ENCODE measurements at places on chromosomes 5 and 9.
A peak's percentile ranks its signal among the peaks of the same experiment; 100 is the strongest.

- DNase-seq: no peak
Observed at GRCh38 chr5:169906745-169907649, 73.3 kb downstream of the INSYN2B start.

DNA sequence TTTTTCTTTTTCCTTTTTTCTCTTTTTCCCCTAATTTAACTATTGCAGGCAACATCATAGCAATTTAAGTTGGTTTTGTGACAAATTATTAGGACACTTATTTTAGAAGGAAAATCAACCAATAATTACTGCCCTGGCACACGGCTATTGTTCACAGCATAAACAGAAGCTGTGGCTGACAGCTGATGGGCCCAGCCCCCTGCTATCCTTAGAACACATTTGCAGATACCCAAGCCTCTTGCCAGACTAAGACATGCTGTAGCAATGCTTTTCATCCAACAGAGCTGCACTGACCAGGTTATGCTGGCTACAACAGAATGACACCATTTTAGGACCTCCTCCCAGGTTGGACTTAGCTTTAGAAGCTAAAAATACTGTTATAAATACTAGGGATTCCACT lies 852.7 kb upstream of the DMAC1 start:
- no peak for DNase-seq

- DNase-seq: no peak
Observed at GRCh38 chr5:172648013-172648381, 6.9 kb downstream of the NEURL1B start.

DNA sequence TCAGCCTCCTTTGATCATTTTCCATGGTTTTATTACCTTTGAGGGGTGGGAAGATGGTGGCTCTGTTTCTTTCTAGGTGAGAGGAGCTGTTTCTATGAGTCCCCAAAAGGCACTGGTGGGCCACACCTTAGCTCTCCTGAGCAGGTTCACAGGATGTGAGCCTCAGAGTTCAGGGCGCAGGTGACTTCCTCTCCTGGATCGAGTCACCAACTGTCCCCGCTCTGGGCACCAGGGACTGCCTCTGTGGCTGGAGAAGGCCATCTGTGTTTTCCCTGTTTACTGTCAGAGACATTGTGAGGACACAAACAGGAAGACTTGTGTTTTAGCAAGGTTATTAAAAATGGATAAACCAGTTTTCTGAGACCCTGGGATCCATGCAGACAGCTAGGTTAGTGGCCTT lies 68.5 kb downstream of the IL31RA start:
- no peak for DNase-seq

DNA sequence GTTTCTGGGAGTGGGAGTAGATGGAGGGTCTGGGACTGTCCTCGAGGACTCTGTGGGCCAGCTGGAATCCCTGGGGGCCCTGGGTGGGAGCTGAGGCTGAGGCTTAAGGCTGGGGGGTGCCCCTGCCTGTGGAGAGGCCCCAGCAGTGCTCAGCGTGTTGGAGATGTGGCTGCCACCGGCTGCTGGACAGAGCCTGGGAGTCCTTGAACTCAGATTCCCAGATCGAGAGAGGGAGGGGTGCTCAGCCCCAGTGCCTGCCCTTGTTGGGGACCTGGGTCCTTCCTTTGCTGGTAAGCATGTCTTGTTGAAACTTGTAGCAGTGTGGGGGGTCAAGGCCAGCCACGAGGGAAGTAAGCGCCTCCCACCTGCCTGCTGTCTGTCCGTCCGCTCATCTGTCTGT lies 10.7 kb downstream of the RXRA start:
- no peak for DNase-seq

DNA sequence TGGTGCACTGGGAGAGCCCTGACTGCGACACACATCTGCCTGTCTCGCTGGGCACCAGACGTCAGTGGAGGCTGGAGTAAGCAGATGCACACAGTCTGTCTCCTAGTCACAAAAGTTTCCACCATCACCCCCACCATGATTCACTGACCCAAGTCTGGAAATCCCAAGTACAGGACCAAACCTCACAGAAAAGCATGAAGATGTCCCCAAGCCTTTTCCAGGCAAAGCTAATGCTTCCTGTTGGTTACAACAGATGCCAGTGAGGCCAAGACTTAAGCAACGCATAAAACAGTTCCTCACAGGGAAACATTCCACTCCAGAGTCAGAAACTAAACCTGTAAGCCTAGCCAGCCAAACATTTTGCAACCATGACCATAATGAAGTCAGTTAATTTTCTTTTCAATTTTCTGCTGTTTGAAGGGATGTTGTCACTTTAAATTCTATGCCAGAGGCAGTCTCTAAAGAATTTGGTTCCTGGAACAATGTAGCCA lies 259.3 kb upstream of the SLC30A5 start:
- DNase-seq: no peak

- no peak for DNase-seq
Observed at GRCh38 chr9:18549772-18550171, 75.8 kb downstream of the ADAMTSL1 start.

DNA sequence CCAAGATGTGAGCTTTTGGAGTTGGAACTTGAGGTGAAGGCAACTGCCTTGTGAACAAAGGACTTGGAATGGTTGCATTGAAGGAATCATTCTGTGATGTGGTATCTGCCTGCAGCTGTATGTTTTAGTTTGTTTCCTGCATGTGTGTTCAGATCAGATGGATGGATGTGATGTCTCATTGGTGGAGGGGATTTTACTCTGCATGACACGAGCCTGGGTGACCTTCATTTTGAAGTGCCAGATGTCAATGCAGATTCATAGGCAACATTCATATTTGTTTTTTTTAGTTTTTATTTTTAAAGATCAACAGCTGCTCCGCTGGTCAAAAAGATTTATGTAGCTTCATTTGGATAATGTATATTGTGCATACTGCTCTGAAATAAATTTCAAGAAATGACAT lies 13.5 kb downstream of the FBXL7 start:
- no peak for DNase-seq

- no peak for DNase-seq
Observed at GRCh38 chr5:167853421-167853820, 438.0 kb upstream of the WWC1 start.

GRCh38 chr5:56667692-56668091 lies 147.7 kb upstream of the MAP3K1 start:
- DNase-seq: no peak

DNA sequence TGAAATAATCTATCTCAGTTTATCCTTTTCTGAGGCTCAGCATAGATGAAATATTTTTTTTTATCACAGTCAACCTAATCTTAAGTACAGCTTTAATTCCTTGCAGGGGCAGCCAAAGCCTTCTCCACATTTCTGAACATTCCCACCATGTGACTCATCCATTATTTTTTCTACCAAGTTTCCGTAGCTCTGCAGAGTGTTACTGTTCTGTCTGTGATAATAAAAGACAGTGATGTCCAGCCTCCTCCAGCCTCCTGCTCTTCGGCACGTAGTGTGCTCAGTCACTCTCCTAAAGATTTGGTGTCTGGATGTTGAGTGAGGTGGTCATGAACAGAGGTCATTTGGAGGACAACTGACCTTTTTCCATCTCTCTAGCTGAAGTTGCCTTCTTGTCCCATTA lies 338.1 kb upstream of the ADAMTS16 start:
- no peak for DNase-seq

GRCh38 chr5:157222506-157223230 lies 42.0 kb downstream of the ITK start:
- DNase-seq: peak; percentile 19

DNA sequence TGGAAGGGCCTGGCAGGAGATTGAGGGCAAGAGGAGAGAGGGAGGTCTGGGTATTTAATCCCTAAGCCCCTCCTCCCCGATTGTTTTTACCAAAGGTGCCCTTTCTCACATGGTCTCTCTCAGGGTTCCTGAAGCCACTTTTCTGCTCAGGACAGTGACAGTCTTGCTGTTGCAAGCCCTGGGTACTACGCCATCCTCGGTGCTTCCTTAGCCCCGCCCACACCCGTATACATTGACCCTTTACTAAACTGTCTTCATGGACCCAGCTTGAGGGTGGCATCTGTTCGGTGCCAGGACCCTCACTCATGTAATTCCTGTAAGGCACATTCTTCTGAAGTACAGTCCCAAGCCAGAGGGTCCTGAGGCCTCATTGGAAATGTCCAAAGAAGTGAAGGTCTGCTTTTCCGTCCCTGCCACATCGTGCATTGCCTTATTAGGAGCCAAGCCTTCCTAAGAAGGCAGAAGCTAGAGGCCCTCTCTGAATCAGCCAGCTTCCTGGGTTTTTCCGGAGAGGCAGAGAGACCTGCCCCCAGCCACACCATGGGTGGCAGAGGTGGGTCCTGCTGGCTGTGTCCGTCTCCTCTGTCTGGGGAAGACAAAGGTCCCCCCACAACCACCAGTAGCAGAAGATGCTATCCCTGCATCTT lies 1.9 kb upstream of the SH3PXD2B start:
- DNase-seq: no peak

DNA sequence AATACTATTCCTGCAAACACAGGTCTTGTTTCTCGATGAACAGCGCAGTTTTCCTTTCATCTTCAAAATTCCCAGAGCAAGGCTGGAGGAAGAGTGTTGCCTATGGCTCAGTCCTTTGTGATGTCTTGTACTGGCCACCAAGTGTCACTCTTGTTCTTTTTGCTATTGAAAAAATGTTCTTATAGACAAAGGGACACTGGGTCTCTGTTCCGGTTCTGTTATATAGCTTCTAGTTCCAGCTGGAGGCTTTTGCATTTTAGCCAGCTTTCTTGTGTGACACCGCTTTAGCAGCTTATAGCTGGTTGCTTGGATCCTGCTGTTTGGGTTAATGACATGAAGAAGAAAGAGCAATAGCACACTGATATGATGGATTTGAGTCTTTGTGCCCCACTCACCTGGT lies 343.7 kb upstream of the KCNN2 start:
- no peak for DNase-seq
